Activated naive CD8-positive, alpha-beta T cell treated with anti-CD3 and anti-CD28 coated beads, Interleukin-2, amount 50 U/mL, for 16 hours (primary cell): ENCODE measurements at places on chromosomes 6 and 20.

- DNase-seq = no peak
These were observed 61.7 kb downstream of the MRPL14 start for GRCh38 chr6:44065443-44066140.

GRCh38 chr20:50635676-50636600 lies 55.4 kb downstream of the RIPOR3 start:
- DNase-seq = peak; percentile 11

GRCh38 chr6:159461998-159462397 lies 231.0 kb downstream of the SOD2 start:
- no peak for DNase-seq

- no peak for DNase-seq
These were observed 473.6 kb upstream of the AGPAT4 start for GRCh38 chr6:161747506-161747905.
